ENCODE measurements at places on chromosomes 4 and X.

- no peak for DNase-seq
Measured at GRCh38 chr4:96326846-96327245, 487.0 kb downstream of the PDHA2 start.

DNA sequence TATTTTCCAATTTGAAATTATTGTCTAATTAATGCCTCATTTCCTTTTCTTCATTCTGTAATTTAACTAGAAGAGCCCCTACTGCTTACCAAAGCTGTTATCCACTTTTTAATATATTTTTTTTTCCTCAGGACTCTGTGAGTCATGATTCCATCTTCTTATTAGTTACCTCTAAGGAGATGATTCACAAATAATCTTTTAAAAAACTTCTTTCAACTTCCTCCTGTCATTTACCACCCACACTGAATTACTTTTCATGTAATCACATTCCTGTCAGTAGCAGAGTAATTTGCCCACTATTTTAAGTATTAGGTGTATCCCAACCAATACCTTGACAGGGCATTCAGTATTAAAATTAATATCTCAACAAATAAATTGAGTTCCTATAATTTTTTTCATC is 470.9 kb upstream of the ADGRL3 start:
- no peak for DNase-seq

DNA sequence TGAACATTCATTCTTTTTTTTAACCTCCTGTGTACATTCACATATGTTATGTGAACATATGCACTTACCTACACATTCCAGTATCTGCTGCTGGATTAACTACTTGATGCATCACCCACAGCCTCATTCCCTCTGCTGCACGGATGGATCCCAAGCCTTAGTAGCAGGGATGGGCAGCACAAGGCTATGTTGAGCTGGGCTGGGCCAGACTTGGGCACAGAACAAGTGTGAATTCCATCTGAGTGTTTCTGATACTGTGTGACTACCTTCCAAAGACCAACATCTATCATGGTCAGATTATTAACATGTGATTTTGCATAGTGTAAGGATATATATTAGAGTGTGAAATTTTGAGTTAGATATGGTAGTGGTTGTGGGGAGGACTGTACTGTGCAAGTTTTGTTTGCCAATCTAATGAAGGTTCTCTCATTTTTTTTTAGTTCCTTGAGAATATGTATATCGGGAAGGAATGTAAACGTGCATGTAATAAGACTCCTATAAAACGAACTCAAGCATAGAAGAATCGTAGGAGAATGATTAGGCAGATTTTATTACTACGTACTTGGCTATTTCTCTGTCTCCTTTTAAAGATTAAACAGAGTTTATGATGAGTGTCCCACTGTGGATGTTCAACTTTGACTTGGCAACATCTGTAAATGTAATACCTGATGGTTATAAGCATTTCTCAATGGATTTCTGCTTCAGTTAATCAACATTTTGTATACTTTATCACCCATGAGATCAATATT is 23.4 kb upstream of the STBD1 start:
- no peak for DNase-seq

DNA sequence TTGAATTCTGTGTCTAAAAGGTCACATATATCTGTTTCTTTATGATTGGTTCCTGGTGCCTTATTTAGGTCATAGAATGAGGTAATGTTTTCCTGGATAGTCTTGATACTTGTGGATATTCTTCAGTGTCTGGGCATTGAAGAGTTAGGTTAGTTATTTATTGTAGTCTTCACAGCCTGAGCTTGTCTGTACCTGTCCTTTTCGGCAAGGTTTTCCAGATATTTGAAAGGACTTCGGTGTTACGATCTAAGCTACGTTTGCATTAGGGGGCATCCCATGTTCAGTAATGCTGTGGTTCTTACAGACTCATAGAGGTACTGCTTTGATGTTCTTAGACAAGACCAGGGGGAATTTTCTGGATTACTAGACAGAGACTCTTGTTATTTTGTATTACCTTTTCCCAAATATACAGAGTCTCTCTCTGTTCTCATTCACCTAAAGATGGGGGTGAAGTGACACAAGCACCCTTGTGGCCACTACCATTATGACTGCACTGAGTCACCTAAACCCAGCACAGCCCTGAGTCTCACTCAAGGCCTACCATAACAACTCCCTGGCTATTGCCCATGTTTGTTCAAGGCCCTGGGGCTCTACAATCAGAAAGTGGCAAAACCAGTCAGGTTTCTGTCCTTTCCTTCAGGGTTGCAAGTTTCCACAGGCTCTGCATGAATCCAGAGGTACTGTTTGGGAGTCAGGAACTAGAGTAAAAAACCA is 30.1 kb upstream of the CYSLTR1 start:
- DNase-seq = no peak

DNA sequence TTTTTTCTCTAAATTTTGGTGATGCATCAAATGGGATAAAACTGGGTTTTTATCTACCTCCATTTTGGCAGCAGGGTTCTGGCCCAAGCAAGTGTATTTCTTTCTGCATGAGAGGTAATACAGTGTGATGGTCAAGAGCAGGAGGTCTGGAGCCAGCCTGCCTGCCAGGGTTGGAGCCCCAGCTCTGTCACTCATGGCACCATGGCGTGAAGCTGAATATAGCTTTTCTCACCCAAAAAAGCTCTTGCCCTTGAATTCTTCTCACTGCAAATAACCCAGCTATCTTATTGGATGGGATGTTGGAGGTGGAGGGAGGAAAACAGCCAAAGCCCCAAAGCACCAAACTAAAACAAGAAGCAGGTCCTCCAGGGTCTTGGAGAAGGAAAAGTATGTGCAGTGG is 218.4 kb downstream of the ARHGAP10 start:
- DNase-seq = no peak

- DNase-seq = no peak
Measured at GRCh38 chrX:151814767-151815166, 80.2 kb downstream of the CNGA2 start.

GRCh38 chr4:80798082-80798481 is 232.4 kb upstream of the BMP3 start:
- DNase-seq = no peak
